ENCODE measurements at places on chromosomes 6 and 20. TPM values are rescaled to one million over a fixed set of nuclear protein-coding genes. Genes with fewer than 3 reads are reported as not detected.

DNA sequence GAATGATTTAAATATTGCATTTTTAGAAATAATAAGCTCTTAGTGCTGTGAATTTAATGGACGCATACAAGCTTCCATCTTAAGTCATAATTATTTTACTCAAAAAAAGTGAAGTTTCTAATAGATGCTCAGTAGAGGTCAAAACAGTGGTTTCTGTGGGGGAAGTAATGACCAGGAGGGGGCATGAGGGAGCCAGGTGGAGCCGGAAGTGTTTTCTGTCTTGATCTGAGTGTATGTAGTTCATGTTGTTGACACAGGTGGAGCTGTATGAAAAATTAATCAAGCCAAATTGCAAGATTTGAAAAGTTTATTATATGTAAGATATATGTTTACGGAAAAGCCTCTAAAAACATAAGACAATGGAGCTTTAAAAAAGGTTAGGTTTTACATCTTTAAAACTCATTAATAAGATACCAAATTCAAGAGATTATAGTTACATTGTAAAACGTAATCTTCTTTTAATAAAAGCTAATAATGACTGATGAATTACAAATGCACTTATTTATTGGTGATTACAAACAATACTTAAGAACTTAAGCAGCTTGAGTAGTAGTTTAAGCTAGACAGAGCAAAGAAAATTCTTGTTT is 68.0 kb downstream of the PLAGL1 start:
- no peaks in the 10 kb centered on the region for H3K36me3 ChIP-seq
- H3K27me3 ChIP-seq = no peaks in the 10 kb centered on the region
- no peak overlapping the region for H3K4me3 ChIP-seq
- no peaks in the 10 kb centered on the region for H3K4me1 ChIP-seq

DNA sequence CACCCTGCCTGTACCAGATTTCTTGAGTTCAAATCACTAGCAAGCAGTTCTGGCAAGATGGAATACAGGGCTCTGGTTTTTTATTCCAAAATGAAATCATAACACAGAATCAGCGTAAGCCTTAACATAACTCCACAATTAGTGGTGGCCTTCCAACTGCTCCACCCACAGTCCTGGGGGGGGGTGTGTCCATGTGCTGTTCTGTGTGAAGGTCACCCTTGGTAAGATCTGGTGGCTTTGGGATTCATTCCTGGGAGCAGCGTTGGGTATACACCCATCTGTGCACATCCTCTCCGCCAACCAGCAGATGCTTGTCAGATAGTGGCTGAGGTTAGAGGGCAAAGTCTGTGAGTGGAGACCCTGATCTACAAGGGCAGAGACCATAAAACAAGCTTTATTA is 49.9 kb upstream of the CD83 start:
- no peaks in the 10 kb centered on the region for H3K27me3 ChIP-seq
- no peaks in the 10 kb centered on the region for H3K36me3 ChIP-seq
- H3K27ac ChIP-seq = no peak overlapping the region
- no peak for DNase-seq
- no peak overlapping the region for H3K4me3 ChIP-seq

DNA sequence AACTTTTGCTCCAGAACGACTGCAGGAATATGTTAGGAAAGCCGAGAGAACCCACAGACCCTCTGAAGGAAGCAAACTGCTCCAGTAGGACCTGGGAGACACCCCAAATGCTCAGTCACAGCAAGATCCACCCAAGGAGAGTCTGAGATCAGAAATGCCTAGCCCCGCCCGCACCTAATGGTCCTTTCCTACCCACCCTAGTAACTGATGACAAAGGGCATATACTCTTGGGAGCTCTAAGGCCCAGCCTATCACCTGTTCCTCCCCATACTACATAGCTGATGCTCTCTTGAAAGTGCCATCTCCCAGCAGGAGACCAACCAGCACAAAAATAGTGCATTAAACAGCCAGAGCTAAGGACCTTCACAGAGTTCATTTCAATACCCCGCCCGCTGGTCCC is 67.6 kb downstream of the CD2AP start:
- DNase-seq = no peak
- no peak overlapping the region for H3K4me3 ChIP-seq
- H3K36me3 ChIP-seq = no peaks in the 10 kb centered on the region
- no peak overlapping the region for H3K27ac ChIP-seq
- no peaks in the 10 kb centered on the region for H3K27me3 ChIP-seq

CTCFL gene
- 24.8 TPM for total RNA-seq

DNA sequence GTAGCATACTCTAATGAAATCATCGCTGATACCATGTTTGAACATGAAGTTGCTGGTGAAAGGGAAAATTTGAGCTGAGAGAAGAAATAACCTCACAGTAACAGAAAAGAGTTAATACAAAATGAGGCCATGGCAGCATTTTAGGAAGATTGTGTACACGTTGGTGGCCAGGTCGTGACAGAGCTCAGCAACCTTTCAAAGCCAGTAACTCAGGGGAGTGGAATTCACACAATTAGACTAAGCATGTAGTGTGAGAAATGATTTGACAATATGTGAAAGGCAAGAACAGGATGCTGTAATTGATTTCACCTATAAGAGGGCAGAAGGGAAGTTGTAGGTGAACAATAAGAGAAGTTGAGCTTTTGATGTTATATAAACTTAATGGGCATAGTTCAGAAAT is 246.3 kb downstream of the OGFRL1 start:
- DNase-seq = no peak
- H3K36me3 ChIP-seq = no peaks in the 10 kb centered on the region
- H3K4me1 ChIP-seq = no peaks in the 10 kb centered on the region

- peak; percentile 57 for DNase-seq
- peaks cover 16% of the 10 kb centered on the region for H3K4me1 ChIP-seq
- no peaks in the 10 kb centered on the region for H3K36me3 ChIP-seq
- H3K27me3 ChIP-seq = no peaks in the 10 kb centered on the region
- H3K27ac ChIP-seq = peak overlapping the region; percentile 99
Observed at GRCh38 chr6:30554962-30555815, 1.1 kb downstream of the GNL1 start.

DNA sequence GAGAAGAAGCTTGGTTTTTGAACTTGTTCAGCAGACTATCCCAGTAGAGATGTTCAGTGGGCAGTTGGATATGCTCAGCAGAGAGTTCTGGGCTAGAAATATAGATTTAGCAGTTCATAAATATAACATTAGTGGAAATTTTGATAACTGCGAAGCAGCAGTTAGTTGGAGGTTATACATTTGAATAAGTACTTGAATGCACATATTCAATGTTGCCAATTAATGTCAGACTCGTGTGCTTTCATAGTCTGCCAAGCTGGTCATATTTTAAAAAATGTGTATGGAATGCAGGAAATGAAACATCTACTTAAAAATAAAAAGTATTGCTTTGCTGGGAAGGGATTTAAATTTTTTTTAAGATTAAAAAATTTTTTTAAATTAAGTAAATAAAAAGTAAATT is 92.5 kb upstream of the E2F3 start:
- no peak overlapping the region for H3K27ac ChIP-seq
- H3K27me3 ChIP-seq = no peaks in the 10 kb centered on the region
- no peak overlapping the region for H3K4me3 ChIP-seq
- no peak for DNase-seq
- no peaks in the 10 kb centered on the region for H3K4me1 ChIP-seq

GRCh38 chr6:2884804-2885203 is 18.3 kb downstream of the SERPINB9 start:
- H3K4me1 ChIP-seq = no peaks in the 10 kb centered on the region
- H3K36me3 ChIP-seq = no peaks in the 10 kb centered on the region
- no peaks in the 10 kb centered on the region for H3K27me3 ChIP-seq
- H3K4me3 ChIP-seq = no peak overlapping the region
- DNase-seq = no peak

GRCh38 chr6:49980898-49981297 is 11.5 kb upstream of the DEFB113 start:
- H3K4me1 ChIP-seq = no peaks in the 10 kb centered on the region
- no peak for DNase-seq
- no peaks in the 10 kb centered on the region for H3K36me3 ChIP-seq
- no peaks in the 10 kb centered on the region for H3K27me3 ChIP-seq
- H3K4me3 ChIP-seq = no peak overlapping the region

GRCh38 chr6:144134737-144135136 is 15.6 kb upstream of the STX11 start:
- H3K27me3 ChIP-seq = no peaks in the 10 kb centered on the region
- no peak overlapping the region for H3K4me3 ChIP-seq
- no peak overlapping the region for H3K27ac ChIP-seq
- no peaks in the 10 kb centered on the region for H3K36me3 ChIP-seq
- H3K4me1 ChIP-seq = no peaks in the 10 kb centered on the region

CYP24A1 gene
- total RNA-seq = 0.94 TPM

TCF21 gene
- 2.8 TPM for total RNA-seq

OTOR gene
- not detected for total RNA-seq

DNA sequence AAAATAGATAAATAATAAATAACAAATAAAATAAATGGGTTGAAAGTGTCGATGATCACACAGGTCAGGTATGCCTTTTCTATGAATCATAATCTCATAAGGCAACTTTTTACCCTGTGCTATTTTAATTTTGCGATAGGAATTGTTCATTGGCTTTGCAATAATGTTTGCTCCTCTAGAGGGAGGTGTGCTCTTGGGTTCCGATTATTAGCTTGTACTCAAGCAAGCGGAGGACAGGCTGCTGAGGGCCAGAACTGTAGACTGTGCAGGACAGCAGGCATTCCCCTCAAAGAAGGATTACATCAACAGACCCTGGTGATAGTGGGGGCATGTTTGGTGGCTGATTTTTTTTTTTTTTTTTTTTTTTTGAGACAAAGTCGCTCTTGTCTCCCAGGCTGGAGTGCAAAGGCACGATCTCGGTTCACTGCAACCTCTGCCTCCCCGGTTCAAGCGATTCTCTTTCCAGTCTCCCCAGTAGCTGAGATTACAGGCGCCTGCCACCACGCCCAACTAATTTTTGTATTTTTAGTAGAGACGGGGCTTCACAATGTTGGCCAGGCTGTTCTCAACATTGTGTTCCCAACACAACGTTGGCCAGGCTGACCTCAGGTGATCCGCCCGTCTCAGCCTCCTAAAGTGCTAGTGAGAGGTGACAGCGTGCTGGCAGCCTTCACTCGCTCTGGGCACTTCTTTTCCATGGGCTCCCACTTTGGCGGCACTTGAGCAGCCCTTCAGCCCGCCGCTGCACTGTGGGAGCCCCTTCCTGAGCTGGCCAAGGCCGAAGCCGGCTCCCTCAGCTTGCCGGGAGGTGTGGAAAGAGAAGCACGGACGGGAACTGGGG is 35.6 kb downstream of the RIOK1 start:
- H3K36me3 ChIP-seq = no peaks in the 10 kb centered on the region
- H3K4me3 ChIP-seq = peak overlapping the region; percentile 30
- peak; percentile 47 for DNase-seq
- H3K27ac ChIP-seq = no peak overlapping the region
- no peaks in the 10 kb centered on the region for H3K4me1 ChIP-seq

- no peaks in the 10 kb centered on the region for H3K36me3 ChIP-seq
- H3K4me3 ChIP-seq = no peak overlapping the region
- H3K27me3 ChIP-seq = no peaks in the 10 kb centered on the region
- no peak for DNase-seq
Observed at GRCh38 chr6:145809785-145810184, 4.8 kb downstream of the FBXO30 start.

DNA sequence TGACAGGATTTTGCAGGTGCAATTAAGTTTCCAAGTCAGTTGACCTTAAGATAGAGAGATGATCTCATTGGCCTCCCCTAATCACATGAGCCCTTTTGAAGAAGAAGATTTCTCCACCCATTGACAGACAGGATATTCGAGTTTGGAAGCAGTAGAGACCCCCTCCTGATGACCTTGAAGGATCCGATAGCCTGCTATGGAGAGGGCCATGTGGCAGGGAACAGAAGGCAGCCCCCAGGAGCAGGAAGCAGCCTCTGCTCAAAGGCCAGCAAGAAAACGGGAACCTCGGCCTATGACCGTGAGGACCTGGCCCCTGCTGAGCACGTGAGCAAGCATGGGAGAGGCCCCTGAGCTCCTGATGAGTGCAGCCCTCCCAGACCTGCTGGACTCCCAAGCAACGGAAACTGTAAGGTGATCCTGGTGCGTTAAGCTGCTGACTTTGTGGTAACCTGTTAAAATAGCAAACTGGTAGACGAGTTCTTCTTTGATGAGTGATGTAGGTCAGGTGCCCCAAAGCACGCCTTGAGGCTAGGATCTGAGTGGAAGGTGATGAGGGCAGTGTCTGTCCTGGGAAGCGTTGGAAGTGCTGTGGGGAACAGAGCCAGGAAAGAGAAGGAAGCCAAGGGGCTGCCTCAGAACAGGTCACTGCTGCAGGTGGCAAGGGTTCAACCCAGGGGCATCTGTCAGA is 18.5 kb upstream of the TUBB2A start:
- H3K36me3 ChIP-seq = no peaks in the 10 kb centered on the region
- H3K4me1 ChIP-seq = no peaks in the 10 kb centered on the region
- no peak overlapping the region for H3K27ac ChIP-seq
- no peak overlapping the region for H3K4me3 ChIP-seq
- DNase-seq = no peak

DNA sequence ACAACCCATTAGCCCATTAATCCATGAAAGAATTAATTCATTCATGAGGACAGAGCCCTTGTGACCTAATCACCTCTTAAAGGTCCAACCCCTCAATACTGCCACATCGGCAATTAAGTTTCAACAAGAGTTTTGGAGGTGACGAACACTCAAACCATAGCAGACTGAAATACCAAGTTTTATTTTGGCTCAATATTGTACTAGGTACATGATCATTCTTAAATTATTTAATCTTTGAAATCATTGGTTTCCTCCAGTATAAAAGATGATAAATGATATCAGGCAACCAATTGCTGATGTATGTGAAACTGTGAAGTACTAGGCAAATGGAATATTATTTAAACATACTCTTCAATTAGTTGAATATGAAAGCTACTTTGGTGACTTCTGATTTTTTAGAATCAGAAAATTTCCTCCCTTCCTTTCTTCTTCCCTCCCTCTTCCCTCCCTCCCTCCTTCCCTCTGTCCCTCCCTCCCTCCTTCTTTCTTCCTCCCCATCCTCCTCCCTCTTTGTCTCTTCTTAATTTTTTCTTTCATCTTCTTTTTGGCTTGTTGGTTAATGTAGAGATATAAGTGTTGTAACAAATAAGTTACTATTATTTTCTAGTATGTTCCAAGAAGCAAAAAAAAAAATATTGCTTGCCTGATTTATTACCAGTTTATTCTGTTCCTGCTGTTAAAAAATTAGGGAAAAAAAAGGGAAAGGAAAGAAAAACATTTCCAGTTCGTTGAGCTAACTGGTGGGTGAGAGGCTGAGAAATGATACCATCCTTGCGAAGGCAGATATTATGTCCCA is 233.9 kb upstream of the ZNF217 start:
- no peaks in the 10 kb centered on the region for H3K36me3 ChIP-seq
- no peak for DNase-seq
- H3K27me3 ChIP-seq = no peaks in the 10 kb centered on the region

CST5 gene
- total RNA-seq = not detected
